Posterior vena cava (tissue), 2 donors: ENCODE measurements at places on chromosomes 2 and 18.

- no peak for DNase-seq
Observed at GRCh38 chr2:200318940-200319435, 12.5 kb downstream of the SPATS2L start.

DNA sequence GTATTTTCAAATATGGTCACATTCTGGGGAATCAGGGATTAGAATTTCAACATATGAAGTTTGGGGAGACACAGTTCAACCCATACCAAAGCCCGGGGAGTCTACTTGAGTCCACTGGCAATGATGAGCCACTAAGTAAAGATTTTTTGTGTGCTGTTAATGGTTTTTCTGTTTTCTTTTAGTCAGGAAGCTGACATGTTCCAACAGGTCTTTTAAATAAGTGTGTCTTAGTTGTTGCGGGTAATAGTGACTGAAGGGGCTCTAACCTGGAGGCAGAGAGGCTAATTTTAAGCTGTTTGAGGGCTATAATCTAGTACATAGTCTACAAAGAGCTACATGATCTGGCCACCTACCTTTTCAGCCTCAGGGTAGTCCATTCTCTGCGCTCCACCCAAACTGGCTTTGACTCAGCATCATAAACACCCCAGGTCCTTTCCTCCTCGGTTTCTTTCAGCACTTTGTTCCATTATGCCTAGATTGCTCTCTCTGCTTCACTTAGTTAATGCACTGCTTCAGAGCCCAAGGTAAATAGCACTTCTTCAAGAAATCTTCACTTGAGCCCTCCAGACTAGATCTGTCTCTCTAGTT, 17.6 kb upstream of the UBE2E3 start:
- DNase-seq, result no peak

- no peak for DNase-seq
Observed at GRCh38 chr2:235268535-235268934, 225.3 kb upstream of the AGAP1 start.

DNA sequence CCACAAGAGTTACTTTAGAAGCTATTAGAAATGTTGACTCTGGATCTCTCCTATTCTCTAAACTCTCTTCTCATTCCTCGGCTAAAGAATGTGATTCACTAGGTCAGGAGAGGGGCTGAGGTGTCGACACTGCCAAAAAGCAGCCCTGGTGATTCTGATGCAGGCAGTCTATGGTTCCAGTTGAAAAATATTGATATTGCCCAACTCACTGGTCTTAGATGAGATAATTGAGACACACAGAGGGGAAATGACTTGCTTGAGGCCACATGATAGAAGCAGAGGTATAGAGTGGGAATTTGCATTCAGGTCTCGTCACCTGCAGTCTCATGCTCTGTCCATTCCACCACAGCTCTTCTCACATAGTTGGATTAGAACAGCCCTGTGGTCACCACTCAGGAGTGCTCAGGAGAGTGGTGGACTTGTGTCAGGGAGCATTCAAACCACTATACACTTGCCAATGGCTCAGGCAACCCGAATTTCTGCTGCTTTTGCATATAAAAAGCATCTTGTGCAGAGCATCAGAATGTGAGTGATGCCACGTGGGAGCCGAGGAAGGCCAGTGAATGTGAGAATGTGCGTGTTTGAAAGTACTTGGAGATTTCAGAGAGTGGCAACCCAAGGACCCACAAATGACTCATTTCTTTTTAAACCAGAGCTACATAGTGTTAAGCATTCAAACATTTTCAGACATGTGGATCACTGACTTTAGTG, 65.1 kb upstream of the CTLA4 start:
- no peak for DNase-seq
